ENCODE measurements at places on chromosomes 2 and 18.

DNA sequence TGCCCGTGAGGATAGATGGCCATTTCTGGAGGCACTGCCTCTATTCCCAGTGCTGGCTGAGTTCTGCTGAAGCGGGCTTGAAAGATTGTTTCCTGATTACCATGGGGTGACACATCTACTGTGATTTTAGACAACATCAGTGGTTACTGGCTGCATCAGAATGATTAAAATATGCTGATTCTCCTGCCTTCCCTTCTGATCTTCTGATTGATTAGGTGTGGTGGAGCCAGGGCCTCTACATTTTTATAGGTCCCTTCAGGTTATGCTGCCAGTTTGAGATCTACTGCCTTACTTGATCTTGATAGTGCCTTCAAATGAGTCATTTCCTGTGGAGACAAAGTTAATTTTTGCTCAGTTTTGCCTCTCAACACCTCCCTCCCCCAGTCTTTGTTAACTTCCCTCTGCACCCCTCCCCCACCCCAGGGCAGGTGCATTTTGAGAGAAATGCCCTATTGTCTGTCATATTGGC, 31.6 kb upstream of the SNORC start:
- DNase-seq = no peak

- peak; percentile 39 for DNase-seq
Observed at GRCh38 chr2:72915907-72916742, 1.2 kb upstream of the EMX1 start.

GRCh38 chr2:144875290-144875969, 355.5 kb upstream of the ZEB2 start:
- no peak for DNase-seq

GRCh38 chr2:149155196-149155969, 116.9 kb downstream of the LYPD6B start:
- no peak for DNase-seq

DNA sequence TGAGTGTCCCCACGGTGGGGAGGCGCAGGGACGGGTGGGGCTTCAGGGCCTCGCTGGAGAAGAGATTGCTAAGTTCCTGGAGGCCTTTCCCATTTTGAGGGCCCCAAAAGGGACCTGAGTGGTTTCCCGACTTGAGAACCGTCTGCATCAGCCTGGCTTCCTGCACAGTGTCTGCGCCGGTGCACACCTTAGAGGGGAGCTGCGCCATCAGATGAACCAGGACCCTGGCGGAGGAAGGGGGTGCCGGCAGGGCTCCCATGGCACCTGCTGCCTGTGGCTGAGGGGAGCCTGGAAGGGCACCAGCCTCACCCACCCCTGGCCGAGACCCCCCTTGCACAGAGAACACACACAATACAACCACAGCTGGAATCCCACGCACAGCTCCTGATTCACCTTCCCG, 465.1 kb upstream of the MYT1L start:
- no peak for DNase-seq

GRCh38 chr2:211564441-211564840, 974.2 kb downstream of the ERBB4 start:
- no peak for DNase-seq

DNA sequence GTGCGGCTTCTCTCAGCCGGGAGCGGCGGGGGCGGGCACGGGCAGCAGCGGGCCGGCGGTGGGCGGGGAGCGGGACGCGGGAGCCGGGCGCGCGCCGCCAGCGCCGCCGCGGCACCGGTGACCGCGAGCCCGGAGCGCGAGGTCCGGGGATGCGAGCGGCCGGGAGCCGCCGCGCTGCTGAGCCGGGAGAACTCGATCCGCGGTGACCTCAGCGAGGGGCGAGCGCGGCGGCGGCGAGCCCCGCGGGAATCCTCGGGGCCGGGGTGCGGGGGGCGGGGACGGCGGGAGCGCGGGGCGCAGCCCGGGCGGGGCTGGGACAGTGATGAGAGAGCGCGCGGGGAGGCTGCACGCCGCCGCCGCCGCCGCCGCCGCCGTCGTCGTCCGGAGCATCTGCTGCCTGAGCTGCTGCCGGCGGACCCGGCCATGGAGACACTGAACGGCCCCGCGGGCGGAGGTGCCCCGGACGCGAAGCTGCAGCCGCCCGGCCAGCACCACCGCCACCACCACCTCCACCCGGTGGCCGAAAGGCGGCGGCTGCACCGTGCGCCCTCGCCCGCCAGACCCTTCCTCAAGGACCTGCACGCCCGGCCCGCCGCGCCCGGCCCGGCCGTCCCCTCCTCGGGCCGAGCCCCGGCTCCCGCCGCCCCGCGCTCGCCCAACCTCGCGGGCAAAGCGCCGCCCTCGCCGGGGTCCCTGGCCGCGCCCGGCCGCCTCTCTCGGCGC, at the start of gene MTCL1:
TSS of gene MTCL1 (plus strand) at position 319 of the 723 bp plus-strand sequence. CDS start at position 424, 105 bp downstream.
- no peak for DNase-seq

- DNase-seq = no peak
Observed at GRCh38 chr2:36528766-36529392, 69.1 kb downstream of the FEZ2 start.

- no peak for DNase-seq
Observed at GRCh38 chr2:136356125-136357006, 238.4 kb upstream of the CXCR4 start.

DNA sequence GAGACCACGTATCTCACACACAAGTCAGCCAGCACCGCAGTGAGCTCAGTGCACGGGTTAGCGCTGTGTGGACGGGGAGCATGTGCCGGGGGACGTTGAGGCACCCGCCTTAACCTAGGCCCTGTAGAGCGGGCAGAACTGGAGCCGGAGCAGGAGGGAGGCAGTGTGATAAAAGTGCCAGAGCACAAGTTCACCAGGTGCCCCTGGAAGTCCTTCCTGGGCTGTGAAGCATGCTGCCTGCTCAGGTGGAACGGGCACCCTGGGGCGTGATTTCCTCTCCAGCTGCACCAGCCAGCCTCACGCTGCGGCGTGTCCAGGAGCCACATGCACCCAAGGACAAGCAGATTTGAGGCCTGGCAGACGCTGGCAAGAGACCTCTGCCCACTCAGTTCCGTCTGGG, 50.3 kb downstream of the ITGB1BP1 start:
- peak; percentile 45 for DNase-seq

GRCh38 chr18:47677952-47678351, 252.5 kb downstream of the SMAD2 start:
- no peak for DNase-seq

DNA sequence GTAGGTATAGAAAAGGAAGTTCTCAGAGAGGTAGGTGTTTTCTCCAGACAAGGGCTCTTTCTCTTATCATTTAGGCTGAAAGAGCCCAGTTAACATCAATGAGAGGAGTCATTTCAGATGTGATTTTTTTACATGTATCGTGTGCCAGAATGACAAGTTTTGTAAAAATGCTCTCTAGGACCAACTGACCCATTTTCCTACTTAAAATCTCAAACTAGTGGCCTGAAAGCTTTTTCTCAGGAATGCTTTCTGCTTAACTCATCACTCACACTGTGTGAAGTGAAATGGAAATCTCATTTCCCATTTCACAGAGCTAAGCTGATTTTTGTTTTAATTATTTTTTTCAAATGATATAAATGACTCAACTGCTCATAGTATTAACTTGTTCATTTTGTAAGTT, 128.7 kb upstream of the CYP26B1 start:
- DNase-seq = no peak

DNA sequence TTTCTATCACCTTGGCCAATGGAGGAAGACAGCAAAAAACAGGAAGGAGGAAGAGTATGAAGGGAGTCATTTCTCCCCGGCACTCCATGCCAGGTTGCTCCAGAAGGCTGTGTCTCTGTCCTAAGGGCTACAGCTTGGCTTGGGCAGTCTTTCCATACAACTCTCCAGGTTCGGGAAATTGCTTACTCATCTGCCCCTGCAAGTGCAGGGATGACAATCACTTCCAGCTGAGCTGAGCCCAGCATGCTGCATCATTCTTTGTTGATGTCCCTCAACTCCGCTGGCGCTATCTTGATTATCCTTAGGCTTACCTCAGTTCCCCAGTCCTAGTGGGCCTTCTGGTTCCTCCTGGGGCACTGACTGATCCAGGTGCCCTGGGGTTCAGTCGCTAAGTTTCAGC, 86.9 kb upstream of the COPS8 start:
- DNase-seq = no peak

DNA sequence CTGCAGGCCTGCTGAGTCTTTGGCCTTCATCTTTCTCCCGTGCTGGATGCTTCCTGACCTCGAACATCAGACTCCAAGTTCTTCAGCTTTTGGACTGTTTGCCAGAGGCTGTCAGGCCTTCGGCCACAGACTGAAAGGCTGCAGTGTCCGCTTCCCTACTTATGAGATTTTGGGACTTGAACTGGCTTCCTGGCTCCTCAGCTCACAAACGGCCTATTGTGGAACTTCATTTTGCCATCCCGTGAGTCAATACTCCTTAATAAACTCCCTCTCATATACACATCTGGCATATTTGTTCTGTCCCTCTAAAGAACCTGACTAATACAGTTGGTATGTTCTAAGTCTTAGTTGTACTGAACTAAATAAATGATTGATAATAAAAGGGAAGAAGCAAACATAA, 702.8 kb upstream of the LINC00305 start:
- DNase-seq = no peak

DNA sequence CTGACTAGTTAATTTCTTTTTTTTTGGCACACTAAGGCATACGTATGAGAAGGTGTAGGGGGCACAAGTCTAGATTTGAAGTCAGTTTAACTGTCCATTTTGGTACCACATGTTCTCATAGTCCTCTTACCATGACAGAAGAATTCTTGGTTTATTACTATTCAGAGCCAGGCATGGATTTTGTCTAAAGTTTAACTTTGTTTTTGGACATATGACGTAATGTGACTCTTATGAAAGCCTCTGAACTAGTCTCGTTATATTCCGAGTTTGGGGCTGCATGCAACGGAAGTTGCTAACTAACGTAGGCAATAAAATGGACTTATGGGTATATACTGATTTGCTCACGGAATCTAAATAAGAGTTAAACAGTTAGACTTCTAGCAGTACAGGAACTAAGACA, 62.9 kb downstream of the MSTN start:
- no peak for DNase-seq

- DNase-seq = no peak
Observed at GRCh38 chr2:101371636-101372035, 15.7 kb downstream of the CREG2 start.

DNA sequence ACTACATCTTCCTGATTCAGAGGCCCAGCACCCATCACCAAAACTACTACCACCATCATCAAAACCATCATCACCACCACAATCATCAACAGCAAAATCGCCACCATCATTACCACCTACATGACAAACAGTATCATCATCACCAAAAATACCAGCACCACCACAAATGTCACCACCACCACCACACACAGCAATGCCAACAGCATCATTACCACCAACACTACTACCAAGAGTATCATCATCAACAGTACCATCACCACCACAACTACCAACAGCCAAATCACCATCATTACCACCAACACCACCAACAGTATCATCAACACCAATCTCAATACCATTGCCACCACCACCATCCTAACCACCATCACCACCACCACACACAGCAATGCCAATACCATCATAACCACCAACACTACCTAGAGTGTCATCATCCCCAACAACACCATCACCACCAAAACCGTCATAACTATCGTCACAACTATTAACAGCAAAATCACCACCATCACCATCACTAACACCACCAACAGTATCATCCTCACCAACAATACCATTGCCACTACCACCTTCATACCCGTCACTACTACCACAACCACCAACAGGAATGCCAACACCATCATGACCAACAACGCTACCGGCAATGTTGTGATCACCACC, 64.6 kb upstream of the TEX51 start:
- DNase-seq = no peak

- DNase-seq = no peak
Observed at GRCh38 chr2:127563458-127564428, 28.3 kb downstream of the MYO7B start.

DNA sequence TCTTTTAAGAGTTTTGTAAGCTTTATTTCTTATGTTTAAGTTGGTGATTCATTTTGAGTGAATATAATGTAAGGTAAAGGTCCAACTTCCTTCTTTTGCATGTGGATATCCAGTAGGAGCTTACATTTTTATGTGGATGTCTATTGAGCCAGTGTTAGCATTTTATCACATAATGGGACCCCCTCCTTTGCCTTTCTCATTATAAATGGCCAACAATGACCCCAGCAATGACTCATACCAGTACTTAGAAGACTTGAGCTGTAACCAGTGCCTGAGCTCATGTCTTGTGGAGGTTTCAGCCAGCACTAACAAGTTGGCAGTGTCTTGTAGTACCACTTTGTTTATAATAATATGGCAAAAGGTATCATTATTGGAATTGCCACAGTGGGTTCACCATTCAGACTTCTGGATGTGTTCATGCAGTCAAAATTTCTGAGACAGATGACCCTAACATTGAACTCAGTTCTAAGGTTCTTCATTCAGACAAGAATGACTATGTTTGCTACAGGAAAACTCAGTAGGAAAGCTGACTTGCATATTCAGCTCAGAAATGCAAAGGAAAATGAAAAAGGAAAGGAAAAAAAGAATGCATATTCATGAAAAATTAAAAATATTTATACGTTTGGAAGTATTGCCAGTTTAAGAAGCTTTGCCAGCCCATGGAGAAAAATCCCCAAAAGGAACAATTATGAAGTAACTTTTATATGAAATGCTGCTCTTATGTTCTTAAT, 41.0 kb downstream of the CDKL4 start:
- no peak for DNase-seq

DNA sequence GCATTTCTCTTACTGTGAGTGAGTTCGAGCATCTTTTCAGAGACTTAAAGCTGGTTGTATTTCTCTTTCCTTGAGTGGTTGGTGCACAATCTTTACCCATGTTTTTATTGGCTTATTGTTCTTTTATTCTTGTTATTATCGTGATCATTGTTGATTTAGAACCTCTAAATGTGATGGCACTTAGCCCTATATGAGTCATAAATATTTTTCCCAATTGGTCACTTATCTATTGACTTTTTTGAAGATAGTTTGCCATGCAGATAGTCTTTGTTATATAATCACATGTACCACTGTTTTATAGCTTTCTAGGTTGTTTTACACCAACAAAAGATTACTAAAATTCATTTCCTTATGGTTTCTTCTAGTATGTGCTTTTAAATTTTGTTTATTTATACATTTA, 141.6 kb upstream of the MSH6 start:
- no peak for DNase-seq

DNA sequence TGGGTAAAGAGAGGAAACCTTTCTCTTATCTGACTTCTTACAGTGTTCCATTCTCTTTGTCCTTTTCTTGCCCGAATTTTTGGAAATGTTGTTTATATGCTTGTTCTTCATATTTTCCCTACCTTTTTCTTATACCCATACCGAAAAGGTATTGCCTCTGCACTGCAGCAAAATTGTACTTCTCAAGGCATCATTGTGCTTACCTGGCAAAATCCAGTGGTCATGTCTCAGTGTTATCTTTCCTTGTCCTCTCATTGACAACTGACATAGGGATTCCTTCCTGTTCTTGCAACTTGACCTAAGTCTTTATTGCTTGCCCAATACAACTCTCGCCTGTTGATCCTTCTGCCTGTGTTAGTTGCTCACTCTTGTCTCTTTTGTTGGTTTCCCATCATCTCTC, 842.2 kb downstream of the CNTNAP5 start:
- no peak for DNase-seq

GRCh38 chr2:144517866-144518747, 1.8 kb downstream of the ZEB2 start:
- no peak for DNase-seq

Data from cortex of kidney (tissue), 1 donor.